ENCODE measurements at places on chromosomes 11 and 22.

GRCh38 chr11:72483412-72484186 is 49.3 kb upstream of the CLPB start:
- DNase-seq: peak; percentile 75

GRCh38 chr22:27788500-27789288 is 12.9 kb downstream of the MN1 start:
- DNase-seq: no peak

DNA sequence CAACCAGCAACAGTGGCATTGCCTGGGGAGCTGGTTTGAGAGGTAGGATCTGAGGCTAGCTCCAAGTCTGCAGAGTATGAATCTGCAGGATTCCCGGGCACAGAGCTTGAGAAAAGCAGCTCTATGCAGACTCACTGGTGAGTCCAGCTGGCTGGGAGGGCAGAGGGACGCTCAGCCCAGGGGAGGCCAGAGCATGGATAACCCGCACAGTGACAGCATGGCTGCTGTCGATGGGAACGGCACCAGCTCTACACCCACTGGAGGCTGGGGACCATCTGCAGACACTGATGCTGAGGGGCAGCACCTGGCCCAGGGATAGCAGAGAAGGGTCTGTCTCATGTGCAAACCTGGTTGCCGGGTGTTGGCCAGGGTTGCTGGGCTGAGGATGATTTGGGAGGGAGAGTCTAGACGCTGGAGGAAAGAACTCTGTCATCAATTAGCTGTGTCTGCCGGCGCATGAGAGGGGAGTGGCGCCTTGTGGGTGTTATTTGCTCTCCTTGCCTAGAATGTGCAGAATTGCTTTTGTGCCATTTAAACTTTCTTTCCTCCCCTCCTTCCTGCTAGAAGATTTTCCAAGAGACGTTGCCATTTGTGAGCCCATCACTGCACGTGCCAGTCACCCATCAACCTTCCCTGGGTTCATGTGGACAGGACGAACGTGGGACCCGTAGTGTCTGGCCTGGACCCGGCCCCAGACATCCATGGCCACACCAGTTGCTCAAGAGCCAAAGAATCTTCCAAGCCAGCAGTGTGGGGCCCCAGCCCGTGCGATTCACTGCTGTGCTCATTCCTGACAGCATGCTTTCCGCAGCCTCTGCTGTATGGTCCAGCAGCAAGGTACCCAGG is 19.1 kb upstream of the LINC01488 start:
- no peak for DNase-seq

DNA sequence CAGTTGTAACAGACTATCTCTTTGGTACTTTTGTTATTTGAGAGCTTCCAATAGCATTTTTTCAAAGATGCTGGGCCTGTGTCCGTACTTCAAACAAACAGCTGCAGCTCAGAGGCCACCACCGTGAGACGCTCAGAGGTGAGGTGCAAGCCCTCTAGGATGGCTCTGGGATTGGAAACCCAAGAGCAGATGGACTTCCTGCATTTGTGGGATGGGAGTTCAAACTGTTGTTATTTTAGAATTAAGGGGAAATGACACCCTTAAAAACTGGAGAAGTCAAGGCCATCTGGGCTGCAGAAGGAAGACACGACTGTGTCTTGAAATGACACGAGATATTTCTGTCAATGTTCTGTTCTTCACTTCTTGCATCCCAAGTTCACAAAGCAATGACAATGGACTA is 9.2 kb upstream of the IL10RA start:
- DNase-seq: no peak

DNA sequence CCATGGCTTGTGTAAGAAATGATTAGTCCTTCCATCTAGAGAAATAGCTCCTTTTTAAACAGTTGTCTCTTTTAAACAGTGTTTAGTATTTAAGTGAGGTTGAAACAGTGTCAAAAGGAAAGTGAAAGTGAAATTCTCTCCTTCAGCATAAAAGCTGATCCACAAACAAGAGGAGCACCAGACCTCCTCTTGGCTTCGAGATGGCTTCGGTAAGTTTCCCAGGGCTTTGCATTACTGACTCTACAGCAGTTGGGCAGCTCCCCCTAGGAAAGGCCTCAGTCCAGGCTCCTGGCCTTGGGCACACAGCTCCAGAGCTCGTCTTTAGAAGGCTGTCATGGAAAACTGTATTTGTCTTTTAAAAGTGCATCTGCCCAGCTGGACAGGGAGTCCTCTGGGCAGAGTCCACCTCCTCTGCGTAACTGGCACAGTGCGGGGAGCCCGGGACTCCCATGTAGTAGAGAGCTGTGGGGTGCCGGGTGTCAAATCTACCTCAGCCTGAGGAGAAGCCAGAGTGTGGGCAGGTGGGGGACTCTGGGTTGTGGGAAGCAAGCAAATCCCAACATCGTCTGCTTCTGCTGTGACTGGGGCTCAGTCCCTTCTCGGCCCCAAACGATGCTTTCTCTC is at the start of gene PLAAT4:
TSS of gene PLAAT4 (plus strand) at position 140 of the 624 bp plus-strand sequence. CDS start at position 201, 61 bp downstream.
- peak; percentile 42 for DNase-seq

DNA sequence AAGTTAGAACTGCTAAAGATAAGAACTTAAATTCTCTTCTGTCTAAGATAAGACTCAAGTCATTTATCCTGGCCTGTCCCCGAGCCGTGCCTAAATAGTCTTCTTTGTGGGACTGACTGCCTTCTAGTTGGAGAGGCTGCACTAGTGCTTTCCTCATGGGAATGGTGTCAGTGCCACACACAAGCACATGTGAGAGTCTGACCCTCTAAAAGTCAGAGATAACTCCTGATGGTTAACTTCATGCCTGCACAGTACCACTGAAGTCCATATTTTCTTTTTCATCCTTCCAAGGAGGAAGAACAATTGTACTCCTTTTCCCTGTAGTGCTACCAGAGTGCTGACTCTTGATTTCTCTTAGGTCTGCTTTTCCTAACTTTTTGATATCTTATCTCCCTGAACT is 309.7 kb downstream of the TMEM135 start:
- DNase-seq: no peak

GRCh38 chr11:71263386-71263785 is 11.0 kb upstream of the SHANK2 start:
- peak; percentile 16 for DNase-seq

- DNase-seq: no peak
These were observed 64.3 kb downstream of the TMEM135 start for GRCh38 chr11:87101956-87102580.

DNA sequence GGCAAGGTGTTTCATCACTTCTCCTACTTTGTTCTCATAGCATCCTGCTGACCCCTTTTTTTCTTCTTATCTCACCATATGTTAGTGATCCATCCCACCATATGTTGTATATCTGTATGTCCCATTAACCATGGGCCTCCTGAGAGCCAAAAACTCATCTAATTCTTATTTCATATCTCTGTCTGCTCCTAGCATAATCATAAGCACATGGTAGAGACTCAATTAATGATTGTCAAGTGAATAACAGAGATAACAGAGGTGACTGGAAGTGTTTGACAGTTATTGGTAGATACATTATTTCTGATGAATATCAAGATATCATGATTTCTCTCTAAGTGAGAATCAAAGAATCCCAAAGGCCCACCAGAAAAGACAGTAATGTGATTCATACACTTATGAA is 138.1 kb upstream of the MPPED2 start:
- no peak for DNase-seq

GRCh38 chr11:92070026-92070889 is 154.4 kb upstream of the FAT3 start:
- DNase-seq: no peak

DNA sequence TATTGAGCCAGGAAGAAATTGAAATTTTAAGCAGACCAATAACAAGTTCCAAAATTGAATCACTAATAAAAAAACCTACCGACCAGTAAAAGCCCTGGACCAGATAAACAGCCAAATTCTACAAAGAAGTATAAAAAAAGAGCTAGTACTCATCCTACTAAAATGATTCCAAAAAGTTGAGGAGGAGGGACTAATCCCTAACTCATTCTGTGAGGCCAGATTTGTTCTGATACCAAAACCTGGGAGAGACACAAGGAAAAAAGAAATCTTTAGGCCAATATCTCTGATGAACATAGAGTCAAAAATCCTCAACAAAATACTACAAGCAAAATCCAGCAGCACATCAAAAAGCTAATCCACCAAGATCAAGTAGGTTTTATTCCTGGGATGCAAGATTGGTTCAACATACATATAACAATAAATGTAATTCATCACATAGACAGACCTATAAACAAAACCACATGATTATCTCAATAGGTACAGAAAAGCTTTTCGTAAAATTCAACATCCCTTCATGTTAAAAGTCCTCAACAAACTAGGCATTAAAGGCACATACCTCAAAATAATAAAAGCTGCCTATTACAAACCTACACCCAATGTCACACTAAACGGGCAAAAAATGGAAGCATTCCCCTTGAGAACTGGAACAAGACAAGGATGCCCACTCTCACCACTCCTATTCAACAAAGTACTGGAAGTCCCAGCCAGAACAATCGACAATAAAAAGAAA is 13.1 kb downstream of the OR52A5 start:
- no peak for DNase-seq

DNA sequence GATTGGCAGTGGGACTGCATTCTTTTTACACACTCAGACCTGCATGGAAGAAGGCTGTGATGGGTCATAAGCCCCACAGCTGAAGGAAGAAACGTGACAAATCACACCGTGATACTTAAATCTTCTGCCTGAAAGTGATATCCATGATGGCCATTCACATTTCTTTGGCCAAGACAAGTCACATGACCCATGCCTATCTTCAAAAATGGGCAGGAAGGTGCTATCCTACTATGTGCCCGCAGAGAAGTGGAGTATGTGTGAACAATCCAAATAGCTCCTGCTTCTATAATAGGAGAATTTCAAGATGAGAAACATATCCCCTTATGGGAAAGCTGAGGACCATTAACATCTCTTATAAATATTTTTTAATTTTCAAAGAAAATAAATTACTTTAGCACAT is 56.6 kb upstream of the TEAD1 start:
- DNase-seq: no peak

Measured in A172 (cell line).